Stimulated activated CD8-positive, alpha-beta memory T cell treated with anti-CD3 and anti-CD28 coated beads, Interleukin-2, amount 100 ng/mL, for 1 hour (primary cell): ENCODE measurements at places on chromosomes 1 and 21.

DNA sequence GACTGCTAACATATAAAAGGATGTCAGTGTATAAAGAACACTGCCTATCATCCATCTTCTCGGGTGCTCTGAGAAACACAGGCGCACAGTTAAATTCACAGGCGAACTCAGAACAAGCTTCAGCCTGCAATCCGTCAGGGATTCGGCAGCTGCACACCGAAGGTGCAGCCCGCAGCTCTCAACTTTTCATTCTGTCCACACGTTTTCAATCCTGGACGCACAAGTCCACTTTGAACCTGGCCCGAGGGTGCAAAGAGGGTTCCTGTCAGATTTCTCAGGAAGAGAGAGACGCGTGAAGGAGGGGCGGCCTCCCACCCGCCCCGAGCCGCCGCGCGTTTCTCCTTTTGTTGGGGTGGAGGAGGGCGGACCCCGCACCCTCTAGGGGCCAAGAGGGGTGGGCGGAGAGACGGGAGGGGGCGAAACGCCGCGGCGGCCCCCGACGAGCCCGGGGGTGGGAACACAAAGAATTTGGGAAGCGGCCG is 724 bp downstream of the DOCK7 start:
- no peak for DNase-seq

DNA sequence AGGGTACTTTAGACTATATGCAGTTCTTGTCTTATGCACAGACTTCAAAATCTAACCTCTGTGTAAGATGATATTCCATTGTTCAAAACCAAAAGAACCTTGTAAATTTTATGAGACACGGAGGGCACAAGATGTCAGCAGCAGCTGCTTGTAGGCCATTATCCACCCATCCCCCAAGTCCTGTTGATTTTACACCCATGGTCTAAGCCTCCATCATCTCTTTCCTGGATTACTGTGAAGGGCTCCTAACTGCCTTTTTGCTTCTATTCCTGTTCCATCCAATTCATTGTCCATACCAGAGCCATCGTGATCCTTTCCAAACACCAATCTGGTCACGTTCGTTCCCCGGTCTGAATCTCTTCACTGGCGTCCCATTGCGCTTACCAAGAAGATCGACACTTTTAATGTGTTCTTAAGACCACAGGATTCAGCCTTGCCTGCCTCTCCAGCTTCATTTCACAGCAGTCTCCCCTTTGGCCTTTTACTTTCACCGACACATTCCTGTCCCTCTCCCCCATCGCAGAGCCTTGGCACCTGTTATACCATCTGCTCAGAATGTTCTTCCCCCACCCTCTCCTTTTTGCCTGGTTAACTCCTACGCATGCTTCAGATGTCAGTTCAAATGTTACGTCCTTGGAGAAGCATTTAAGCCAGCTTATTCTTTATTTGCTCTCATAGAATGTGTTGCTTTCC is 107.3 kb upstream of the POU3F1 start:
- DNase-seq: no peak

DNA sequence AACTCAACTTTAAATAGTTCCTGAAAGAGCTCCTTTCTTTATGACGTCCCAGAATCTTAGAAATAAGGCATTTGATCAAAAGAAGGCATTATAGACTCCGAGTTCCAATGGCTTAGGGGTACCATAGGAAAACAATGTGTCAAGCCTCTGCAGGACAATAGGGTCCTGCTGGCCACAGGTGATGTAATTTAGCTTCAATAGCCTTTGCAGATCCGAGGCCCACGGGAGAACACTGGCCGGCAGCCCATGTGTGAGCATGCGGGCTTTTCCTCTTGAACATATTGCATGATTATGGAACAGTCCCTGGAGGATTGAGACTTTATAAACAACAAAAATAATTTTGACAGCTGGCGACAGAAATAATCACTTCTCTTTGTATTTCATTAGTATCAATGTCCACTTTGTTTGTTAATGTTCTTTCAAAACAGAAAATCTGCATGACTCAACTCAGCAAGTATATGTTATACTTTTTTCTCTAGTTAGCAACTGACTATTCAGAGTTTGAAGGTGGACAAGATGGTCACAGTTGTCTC is 49.0 kb upstream of the NR5A2 start:
- DNase-seq: no peak

DNA sequence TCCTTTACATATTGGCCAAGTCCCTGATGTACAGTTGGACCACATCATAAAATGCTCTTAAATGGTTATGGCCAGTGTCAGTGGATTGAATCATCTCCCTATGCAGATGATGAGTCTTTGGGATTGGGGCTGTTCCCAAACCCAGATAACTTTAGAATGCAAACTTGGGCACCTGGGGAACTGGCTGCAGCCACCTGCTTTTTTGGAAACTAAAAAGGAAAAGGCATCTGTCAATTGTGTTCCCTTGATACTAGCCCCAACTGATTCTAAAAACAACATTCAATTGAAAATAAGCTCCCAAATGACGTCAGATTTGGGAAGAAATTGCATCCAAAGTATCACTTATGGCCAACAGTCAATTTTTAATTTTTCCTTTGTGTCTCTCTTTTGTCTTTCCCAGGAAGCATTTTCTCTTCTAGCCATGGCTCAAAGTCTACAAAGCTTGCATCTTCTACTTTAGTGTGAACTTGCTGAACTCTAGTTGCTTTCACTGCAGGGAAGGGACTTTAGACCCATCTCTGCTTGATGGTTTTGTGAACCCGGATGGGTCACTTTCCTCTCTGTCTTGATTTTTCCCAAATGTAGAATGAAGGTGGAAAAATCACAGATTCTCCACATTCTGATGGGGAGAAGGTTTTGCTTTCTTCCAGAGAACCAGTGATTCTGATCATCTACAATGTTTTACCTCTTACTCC is 402.3 kb upstream of the USP24 start:
- no peak for DNase-seq

- no peak for DNase-seq
Observed at GRCh38 chr1:86747304-86747703, 42.9 kb downstream of the SH3GLB1 start.

DNA sequence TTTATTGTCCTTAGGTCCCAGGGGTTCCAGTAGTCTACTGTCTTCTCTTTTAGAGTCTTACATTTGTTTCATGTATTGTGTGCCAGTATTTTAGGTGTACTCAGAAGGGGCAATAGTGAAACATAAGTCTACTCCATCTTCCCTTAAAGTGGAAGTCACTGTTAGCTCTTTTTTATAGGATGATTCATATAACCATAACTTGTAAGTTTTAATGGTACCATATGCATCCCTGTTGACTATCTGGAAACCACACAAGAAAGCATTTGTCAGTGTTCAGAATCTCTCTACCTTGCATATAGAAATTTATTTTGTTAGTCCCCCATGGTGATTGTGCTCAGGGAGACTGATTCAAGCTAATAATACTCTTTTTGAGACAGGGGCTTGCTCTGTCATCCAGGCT is 149.9 kb downstream of the HS2ST1 start:
- DNase-seq: no peak

DNA sequence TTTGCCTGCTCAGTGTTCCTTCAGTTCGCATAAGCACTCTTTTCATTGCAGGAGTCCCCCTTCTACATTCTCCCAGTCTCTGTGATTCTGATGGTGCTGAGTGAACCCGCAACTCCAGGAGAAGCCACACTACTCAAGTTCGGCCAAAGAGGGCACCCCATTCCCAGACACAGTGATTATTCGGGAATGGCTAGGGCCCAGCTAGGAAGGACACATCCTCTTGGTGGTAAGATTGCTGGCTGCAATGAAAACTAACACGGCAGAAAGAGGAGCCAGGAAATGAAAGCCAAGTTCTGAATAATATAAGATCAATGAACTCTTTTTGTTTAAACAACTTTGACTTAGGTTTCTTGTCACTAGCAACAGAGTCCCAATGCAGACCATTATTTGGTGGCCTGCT is 14.9 kb downstream of the CREG1 start:
- no peak for DNase-seq

DNA sequence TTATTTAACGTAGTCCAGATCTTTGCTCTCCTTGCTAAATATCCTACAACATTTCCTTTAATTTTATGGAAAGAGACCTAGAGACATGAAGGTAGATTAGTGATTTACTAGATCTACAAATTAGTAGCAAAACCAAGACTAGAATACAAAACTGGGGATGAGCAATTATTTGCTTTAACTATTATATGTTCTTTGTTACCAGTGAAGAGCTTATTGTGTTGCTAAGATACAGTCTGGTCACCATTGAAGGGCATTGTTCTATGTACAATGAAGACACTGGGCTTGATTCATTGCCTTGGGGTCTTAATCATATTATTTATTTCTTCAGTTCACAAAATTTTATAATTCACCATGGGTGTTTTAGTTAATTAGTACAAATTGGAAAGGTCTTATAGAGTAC is 88.3 kb downstream of the S1PR1 start:
- no peak for DNase-seq

DNA sequence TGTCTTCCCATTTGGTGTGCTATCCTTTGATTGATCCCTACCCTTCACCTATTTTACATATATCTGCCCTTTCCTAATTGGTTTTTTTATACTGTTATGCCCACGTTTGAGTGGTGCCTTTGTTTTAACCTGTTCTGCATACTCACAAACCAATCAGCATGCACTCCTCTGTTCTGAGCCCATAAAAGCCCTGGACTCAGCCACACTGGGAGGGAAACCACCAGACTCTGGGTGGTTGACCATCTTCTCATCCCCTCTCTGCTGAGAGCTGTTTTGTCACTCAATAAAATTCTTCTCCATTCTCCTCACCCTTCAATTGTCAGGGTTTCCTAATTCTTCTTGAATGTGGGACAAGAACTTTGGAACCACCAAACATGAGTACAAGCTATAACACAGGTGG is 989.8 kb downstream of the ADGRL2 start:
- no peak for DNase-seq

GRCh38 chr21:46084709-46085108 is 13.2 kb upstream of the COL6A2 start:
- no peak for DNase-seq

DNA sequence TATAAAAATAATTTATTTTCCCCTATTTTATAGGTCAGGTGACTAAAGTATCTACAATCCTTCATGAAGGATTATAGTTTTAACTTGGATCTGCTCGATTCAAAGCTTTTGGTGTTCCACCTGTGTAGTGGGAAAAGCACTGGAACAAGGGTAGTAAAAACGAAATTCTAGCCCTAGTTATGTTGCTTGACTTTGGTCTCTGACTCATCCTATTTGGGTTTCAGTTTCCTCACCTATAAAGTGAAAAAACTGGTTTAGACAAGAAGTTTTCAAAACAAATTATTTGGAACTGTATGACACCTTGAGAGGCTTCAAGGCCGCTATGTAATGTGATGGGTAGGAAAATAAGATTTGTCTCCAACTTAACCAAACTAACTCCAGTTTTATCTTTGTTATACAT is 505.2 kb upstream of the ZRANB2 start:
- DNase-seq: no peak

DNA sequence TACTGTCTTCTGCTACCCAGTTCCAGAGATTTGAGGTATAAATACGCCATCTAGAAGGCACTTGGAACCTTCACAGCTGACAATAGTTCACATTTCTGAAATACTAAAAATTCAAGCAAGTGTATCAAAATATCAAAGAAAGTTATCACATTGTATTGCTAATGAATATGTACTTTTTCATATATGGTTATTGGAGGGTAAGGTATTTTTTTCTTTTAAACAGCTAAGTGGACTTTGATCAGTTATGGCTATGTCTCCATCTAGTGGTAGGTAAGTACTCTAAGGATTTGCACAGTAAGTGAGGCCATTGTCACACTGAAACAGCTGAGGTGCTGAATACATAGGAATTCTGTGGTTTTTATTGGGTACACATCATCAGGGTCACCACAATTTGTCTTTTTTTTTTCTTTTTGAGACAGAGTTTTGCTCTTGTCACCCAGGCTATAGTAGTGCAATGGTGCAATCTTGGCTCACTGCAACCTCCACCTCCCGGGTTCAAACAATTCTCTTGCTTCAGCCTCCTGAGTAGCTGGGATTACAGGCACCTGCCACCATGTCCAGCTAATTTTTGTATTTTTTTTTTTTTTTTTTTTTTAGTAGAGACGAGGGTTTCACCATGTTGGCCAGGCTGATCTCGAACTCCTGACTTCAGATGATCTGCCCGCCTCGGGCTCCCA is 49.1 kb upstream of the CR2 start:
- no peak for DNase-seq

DNA sequence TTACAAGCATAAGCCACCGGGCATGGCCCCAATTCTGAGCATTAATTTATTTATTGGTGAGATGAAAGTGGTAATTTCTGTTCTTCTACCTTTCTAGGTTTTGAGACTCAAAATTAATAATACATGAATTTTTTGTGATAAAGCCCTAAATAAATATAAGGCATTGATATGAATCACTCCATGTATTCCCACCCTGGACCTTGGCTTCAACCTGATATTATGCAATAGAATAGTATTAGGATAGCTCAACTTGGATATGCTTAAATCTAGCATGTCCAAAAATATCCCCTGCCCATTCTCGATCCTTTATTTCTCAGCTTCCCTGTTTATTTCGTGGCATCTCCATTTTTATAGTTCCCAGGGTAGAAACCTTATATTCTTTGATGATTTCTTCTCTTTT is 2.5 kb downstream of the AGL start:
- no peak for DNase-seq

DNA sequence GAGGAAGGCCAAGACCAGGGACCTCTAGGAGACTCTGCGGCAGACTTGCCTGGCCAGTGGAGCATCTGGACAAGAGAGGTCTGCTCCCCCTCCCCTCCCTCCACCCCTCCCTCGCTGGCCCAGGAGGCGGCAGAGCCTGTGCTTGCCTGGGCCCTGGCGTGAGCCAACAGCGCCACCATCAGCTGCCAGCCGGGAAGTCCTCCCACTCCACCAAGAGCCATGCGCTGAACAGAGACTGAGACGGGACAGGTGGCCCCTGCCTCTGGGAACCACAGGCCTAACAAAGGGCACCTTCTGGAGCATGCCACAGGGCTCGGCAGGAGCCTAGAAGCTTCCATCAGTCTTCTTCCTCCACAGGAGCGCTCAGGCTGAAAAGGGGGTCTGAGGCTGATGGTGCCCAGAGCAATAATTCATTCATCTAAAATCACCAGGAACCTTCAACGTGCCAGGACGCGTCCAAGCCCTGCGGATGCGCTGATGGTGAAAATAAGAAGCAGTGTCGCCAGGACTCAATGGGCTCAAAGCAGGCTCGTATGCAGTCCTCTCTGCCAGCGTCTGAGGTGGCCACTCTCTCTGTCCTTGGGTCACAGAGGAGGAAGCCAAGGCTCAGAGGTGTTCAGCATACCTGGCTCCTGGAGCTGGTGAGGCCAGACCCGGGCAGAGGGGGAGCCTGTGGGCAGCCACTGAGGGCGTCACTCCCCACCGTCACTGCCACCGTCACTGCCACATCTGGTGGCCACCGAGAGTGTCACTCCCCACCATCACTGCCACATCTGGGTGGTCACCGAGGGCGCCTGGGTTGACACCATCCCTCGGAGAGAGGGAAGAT is 161.2 kb downstream of the NPHP4 start:
- DNase-seq: no peak

GRCh38 chr1:97252076-97252475 is 530.5 kb downstream of the PTBP2 start:
- no peak for DNase-seq

- no peak for DNase-seq
Observed at GRCh38 chr21:40638466-40639251, 208.3 kb downstream of the DSCAM start.
